Sciatic nerve (tissue), 2 donors: ENCODE measurements at places on chromosomes 7 and 10.

- DNase-seq = no peak
Observed at GRCh38 chr10:75818552-75818951, 387.1 kb downstream of the LRMDA start.

DNA sequence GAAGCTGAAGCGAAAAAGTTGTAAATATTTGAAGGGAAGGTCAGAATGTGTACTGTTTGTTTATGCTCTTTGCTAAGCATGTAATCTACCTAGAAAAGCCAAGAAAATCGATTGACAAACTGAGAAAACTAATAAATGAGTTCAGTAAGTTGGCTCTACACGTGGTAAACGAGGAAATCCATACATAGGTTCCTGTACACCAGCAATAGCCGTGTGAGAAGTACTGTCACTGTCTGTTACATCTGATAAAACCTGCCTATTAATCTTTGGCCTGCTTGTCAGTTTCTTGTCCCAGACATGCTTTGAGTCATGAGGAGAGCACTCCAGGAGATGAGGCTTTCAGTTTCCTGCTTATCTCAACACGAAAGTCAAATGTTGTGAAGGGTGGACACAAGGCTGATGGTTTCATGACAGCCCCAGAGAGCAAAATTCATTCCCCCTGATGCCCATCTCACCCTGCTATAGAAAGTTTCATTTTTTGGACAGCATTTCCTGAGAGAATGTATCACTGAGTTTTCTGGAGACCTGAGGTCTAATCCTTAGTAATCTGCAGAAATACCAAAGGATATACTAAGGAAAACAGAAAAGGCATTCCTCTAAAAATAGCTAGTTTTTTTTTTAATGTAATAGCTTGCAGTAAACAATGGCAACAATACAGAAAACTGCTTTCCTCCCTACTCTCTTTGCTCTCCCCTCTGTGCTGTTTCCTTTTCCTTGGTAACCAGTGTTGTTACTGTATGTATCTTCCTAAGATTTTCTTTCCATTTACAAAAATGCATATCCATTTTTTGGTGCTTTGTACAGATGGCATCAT is 18.8 kb downstream of the BMPR1A start:
- DNase-seq = no peak

DNA sequence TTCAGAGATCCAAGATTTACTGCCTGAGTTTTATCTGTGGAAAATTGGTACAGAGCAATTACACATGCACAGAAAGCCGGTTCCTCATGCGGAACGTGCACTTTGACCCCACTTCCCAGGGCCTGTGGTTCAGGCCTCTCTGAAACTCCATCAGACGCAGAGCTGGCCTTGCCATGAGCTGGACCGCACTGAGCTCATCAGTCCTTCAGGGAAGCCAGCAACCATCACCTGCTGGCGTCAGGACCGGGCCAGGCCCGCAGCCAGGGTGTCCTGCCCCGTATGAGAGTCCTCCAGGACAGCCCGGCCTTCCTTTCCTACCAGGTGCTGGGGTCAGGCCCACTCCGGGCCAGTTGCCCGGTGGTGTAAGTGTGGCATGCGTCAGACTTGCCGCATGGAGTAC is 446.5 kb upstream of the FOXK1 start:
- DNase-seq = peak; percentile 27

- no peak for DNase-seq
Observed at GRCh38 chr7:33870120-33870519, 35.2 kb upstream of the BMPER start.

GRCh38 chr7:42877862-42878261 is 34.0 kb downstream of the C7orf25 start:
- no peak for DNase-seq

- peak; percentile 83 for DNase-seq
Observed at GRCh38 chr10:22321156-22321923, 441 bp downstream of the BMI1 start.

DNA sequence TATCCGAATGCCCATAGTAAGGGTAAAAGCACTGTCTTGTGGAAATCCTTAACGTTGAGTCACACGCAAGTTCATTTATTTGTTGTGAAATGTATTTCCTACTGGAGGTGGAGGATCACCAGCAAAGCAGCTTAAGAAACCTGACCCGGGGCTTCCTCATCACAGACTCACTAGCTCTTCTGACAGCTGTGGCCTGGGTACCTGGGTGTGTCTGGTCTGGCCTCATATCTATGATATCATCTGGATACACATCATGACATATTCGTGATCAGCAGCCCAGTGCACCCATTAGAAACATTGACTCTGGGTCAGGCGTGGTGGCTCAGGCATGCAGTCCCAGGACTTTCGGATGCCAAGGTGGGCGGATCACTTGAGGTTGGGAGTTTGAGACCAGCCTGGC is 8.8 kb downstream of the DRGX start:
- DNase-seq = no peak

- DNase-seq = peak; percentile 68
Observed at GRCh38 chr10:108465871-108466641, 1301.5 kb upstream of the SORCS1 start.

- DNase-seq = no peak
Observed at GRCh38 chr7:123190109-123190831, 9.5 kb downstream of the SLC13A1 start.

GRCh38 chr10:126373972-126374371 is 14.3 kb downstream of the ADAM12 start:
- DNase-seq = no peak

GRCh38 chr10:24324651-24325050 is 115.7 kb downstream of the KIAA1217 start:
- no peak for DNase-seq

GRCh38 chr10:126127481-126128029 is 231.2 kb downstream of the FANK1 start:
- no peak for DNase-seq
